ENCODE measurements at places on chromosomes 16 and 17.
A peak's percentile ranks its signal among the peaks of the same experiment; 100 is the strongest.

- DNase-seq = no peak
These were observed 34.9 kb downstream of the GNAO1 start for GRCh38 chr16:56226187-56226586.

- DNase-seq = no peak
These were observed 9.1 kb upstream of the KATNB1 start for GRCh38 chr16:57726433-57726947.

GRCh38 chr16:31073142-31073969 is 684 bp downstream of the ZNF668 start:
- DNase-seq = peak; percentile 80

- no peak for DNase-seq
These were observed 2.3 kb upstream of the MT2A start for GRCh38 chr16:56606071-56606475.

DNA sequence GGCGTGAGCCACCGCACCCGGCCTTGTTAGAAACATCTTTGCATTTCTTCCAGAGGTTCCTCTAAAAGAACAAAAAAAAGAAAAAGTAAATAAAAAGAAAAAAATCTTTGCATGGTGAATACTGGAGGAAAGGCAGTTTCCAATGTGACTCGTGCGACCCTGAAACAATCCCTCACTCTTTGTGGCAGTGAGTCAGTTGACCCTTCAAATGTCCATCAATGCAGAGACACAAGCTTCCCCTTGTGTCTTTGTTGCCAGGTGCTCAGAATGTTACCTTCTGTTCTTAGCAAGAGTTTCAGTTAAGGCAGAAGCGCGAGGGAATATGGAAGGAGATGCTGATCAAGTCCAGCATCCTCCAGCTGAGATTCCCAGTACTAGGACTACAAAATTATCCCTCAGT is 16.4 kb downstream of the CACNG4 start:
- no peak for DNase-seq

DNA sequence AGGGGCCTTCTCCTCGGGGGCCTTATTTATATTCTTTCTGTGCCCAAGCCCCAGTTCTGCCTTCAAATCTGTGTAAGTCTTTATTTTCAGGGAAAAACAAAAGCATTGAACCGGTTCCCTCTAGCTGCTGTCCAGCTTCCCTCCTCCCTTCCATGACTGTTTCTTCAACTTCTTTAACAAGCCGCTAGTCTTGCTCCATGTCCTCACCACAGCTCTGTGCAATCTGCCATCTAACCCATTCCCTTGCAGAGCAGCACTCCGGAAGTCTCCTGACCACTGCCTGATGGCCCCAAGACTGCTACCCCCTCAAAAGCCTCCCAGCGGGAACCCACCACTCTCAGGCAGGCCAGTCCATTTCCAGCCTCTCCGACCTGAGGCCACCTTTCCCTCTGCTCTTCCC is 16.9 kb downstream of the EMC8 start:
- no peak for DNase-seq

- DNase-seq = no peak
These were observed 25.8 kb downstream of the SRCIN1 start for GRCh38 chr17:38579934-38580333.

DNA sequence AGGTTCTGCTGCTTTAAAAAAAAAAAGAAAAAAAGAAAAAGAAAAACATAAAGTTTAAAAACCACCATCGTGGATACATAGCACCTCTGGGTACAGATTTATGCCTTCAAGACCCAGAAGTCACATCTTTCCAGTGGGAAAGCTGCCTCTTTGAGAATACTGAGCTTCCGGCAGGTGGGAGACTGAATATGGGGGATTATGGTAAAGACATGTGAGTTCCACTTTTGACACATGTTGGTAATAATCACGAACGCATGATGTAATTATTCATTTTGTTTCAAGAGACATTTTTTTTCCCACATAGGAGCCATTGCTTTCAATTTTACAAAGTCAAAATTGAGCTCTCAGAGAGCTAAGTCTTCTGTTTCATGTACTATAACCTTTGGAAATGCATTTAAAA is 229.7 kb upstream of the CDH5 start:
- DNase-seq = no peak

- DNase-seq = no peak
These were observed 116.7 kb downstream of the RBFOX1 start for GRCh38 chr16:7449306-7449705.

GRCh38 chr16:88317613-88317965 is 65.2 kb upstream of the ZNF469 start:
- DNase-seq = no peak

DNA sequence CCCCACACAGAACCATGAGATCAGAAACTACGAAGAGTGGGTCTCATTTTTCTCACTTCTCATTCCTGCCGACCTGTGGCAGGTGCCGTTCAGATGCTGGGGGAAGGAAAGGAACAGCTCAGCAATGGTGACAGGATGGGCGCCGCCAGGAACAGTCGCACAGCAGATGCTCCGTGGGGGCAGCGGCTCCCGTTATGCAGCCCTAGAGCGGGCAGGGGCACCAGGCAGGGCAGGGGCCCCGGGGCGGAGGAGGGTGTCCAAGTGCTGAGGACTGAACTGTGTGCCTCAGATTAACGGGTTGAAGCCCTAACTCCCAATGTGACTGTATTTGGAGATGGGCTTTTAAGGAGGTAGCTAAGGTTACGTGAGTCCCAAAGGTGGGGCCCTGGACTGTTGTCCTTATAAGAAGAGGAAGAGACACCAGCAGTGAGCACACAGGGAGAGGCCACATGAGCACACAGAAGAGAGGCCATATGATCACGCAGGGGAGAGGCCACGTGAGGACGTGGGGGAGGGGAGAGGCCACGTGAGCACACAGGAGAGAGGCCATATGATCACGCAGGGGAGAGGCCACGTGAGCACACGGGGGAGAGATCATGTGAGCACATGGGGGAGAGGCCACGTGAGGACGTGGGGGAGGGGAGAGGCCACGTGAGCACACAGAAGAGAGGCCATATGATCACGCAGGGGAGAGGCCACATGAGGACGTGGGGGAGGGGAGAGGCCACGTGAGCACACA is 95.7 kb upstream of the METRNL start:
- DNase-seq = no peak

DNA sequence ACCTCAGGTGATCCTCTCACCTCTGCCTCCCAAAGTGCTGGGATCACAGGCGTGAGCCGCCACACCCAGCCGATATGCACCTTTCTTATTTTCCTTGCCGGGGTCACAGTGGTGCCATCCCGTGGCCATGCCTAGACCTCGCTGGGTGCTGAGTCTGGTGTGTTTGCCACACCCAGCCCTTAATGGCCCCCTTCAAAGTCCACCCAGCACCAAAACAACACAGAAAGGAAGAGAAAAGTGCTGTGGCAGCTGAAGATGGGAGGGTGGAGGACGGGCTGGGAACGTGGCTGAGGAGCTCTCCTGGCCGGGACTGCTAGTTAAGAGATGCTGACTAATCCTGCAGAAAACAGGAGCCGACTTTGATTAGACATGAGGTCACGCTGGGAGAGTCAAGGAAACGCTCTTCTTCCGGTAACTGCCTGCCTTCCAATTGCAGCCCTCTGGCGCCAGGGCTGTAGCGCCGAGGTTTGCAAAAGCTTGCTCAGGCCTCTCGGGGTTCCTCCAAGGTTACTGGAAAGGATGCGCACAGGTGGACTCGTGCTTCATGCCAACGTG is 10.9 kb downstream of the SLC43A2 start:
- no peak for DNase-seq

- no peak for DNase-seq
These were observed 33.5 kb upstream of the SREBF1 start for GRCh38 chr17:17870247-17870646.

DNA sequence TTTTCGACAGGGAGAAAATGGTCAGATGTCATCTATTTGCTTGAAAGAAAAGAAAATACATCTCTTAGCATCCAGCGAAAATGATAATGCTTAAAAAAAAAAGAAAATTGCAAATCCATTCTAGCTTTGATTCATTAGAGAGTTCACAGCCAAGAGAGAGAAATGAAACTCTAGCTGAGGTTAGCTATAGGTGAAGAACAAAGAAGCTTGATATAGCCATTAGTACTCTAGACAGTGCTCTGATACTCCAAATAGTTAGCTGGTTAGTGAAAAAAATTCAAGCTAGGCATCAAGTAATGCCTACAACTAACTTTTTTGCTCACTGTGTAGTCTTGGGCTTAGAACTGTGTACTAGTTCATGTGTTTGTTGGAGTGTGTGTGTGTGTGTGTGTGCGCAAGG is 721.6 kb upstream of the SOX9 start:
- no peak for DNase-seq

DNA sequence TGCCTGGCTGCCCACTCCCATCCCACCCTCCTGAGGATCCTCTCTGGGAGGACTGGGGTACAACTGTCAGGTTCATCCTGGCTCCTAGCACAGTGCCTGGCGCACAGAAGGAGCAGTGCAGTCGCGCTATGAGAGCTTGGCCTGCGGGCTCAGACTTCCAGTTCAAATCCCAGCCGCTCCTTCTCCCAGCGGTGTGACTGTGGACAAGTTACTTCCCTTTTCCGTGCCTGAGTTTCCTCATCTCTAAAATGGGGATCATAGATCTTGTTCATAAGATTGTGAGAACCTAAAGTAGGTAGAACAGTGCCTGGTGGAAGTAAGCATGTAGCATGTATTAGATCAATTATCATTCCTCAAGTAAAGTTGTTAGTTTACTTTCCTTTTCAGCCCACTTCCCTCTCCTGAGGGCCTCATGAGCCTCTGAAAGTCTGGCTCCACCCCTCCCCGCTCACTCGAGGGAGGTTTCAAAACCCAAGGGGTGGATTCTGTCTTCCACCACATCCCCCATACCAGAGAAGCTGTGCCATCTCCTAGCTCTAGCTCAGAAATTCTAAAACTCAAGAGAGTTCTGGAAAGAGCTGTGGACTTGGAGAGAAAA is 19.9 kb upstream of the COL1A1 start:
- no peak for DNase-seq

DNA sequence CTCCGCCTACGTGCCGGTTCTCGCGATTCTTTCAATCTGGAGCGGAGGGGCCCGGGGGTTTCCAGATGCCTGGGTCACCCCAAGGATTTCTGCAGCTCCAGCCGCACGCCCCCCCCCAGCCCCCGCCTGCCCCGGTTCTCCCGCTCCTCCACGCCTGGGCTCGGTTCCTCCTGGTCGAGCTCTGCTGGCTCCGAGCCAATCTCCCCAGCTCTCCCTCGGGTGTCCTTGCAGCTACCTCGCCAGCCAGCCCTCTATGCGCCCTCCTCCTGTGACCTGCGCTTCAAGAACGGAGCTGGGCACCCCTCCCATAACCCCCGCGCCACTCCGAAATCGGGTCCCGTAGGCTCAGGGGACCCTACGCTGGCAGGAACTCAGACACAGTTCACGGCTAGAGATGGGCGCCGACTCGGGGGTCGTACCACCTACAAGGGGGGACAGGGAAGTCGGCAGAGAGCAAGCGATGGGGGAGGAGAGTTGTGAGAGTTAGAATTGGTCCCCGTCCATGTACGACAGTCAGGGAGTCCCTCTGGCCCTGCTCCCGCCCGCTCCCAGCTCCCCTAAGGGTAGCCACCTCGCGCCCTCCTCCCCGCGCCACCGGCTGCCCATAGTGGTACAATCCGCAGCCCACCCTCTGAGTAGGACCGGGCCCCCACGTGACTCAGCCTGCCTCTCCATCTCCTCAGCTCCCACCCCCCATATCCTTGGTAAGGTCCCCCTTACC is 961 bp downstream of the FGF11 start:
- no peak for DNase-seq

DNA sequence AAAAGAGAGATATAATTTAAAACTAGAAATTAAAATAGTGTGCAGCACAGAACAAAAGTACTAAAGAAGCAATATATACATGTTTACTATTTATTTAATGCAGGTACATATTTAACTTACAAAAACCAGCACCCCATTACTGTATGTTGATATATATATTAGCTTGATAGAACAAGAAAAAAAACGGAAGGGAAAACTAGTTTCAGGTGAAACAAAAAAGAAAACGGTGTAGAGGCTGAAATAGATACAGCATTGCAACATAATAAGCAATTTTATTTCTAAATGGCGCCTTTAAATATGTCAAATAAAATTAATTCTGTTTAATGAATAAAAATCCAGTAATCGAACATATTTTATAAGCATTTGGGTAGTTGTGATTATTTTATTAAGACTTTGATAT is 3.9 kb downstream of the HNF1B start:
- DNase-seq = no peak

DNA sequence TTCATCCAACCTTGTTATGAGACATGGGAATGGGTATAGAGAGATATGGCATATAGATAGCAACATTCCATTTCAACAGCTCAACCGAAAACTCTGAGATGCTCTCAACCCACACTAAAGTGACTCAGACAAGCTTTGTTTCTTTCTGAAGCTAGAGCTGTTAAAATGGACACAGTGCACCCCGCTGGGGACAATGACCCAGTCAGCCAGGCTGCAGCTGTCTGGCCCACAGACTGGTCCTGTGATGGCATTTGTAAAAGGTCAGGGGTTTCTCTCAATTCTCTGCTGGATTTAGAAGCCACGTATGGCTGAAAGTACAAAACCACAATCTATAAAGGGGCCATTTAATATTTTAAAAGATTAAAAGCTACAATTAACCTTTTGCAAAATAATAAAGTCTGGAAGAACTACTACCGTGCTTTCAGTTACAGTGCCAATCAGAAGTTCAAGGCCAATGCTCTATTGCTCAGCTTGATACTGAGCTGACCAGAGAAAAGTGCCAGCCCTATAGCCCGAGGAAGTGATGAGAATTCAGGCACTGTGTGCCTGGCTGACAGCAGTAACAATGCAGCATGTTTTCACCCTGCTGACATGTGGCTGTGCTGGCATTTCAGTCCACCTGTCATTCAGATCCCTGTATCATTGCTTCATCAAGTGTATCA is 60.2 kb downstream of the TEX2 start:
- DNase-seq = no peak

DNA sequence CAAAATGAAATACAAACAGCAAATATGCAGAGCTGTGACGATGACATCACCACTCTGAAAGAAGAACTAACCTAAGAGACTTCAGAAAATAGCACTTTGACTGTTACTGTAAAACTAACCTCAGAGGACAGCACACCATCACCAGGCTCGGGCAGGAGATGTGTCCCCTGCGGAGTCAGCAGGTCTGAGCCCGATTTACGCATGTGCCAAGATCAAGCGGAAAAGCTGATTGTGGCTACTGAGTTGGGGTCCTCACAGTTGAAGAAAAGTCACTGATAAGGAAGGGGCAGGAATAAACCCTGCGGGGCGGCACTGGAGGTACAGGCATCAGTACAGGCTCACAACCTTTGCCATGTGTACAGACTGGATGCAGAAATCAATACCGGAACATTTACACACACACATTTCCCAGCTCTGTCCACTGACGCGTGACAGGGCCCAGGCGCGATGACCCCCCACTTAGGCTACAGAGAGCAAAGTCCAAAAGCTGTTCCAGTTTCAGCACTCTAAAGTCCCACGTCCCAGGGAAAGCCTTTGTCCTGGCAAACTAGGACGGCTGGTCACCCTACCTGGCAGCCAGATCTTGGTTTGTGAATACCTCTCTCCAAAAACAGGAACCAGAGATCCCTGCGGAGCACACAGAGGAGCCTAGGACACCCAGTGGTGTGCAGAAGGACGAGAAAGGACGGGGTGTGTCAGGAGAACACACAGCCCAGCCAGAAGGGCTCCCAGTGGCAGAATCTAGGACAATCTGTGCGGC is 21.5 kb downstream of the TRAP1 start:
- DNase-seq = no peak
